Activated naive CD4-positive, alpha-beta T cell (primary cell): ENCODE measurements at places on chromosomes 4 and X.

GRCh38 chr4:61380865-61381264, 180.7 kb downstream of the ADGRL3 start:
- DNase-seq = no peak

DNA sequence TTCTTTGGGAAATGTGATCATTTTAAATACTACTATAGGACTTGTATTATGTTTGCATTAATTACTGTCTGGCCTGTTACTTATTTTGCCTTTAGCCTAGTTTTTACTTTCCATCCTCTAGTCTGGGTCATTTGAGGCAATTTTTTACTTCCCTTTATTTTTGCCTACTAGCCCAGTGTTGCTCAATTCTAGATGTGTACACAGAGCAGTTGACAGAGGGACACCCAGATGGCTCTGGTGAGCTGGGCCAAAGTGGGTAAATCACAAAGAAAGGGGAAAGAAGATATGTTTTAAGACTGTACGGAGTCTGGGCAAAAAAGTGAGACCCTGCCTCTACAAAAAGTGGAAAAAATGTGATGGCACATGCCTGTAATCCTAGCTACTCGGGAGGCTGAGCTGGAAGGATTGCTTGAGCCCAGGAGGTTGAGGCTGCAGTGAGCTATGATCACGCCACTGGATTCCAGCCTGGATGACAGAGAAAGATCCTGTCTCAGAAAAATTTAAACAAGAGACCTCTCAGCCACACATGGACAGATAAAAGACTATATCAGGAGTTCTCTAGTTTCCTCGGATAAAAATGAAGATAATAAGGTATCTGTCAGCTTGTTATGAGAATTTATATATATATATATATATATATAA, 35.7 kb downstream of the APOO start:
- DNase-seq = no peak

- no peak for DNase-seq
These were observed 519.9 kb downstream of the IL15 start for GRCh38 chr4:142156256-142156655.

- no peak for DNase-seq
These were observed 1629.2 kb upstream of the ADGRL3 start for GRCh38 chr4:59570860-59571476.

- DNase-seq = peak; percentile 45
These were observed 54.0 kb downstream of the JADE1 start for GRCh38 chr4:128863312-128864075.

- DNase-seq = no peak
These were observed 37.1 kb downstream of the SMARCAD1 start for GRCh38 chr4:94244829-94245185.

GRCh38 chrX:64093761-64094160, 111.7 kb downstream of the AMER1 start:
- no peak for DNase-seq

DNA sequence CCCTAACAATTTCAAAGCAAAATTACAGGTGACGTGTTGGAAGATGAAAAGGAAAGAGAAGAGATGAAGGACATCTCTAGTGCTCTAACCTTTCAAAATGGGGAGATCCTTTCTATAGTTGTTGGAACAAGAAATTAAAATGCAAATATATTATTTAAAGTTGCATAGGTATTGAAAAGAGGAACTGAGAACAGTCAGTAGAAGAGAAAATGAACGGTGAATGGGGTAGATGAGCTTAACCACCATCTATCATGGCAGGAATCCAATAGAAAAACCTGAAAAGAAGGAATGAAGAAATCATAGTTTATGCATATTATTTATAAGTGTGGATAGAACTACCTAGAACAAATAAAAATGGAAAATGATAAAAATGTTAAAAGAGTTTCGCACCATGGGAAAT, 42.0 kb downstream of the ANXA5 start:
- no peak for DNase-seq

- DNase-seq = no peak
These were observed 28.2 kb downstream of the NELFA start for GRCh38 chr4:1980561-1981041.

DNA sequence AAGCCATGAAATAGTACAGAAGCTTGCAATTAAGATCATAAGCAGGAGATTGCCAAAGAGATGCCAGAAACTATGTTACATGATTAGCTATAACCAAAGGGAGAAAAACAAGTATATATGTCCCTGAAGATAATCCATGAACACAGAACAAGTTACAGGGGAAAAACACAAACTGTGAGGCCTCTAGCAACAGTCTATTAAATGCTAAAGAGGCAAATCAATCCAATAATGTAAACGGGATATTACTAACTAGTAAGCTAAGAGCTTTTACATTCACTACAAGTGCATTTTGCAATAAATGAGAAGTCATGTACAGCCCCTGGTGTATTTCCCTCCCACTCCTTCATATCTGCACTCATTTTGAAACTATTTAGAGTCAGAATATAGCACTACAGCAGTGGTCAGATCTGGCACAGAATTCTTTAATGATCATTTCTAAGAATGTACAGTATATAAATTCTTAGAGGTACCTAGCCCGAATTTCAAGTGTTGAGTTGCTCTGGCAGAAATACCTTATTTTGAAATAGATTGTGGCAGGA, 449.8 kb upstream of the SMIM31 start:
- DNase-seq = no peak

DNA sequence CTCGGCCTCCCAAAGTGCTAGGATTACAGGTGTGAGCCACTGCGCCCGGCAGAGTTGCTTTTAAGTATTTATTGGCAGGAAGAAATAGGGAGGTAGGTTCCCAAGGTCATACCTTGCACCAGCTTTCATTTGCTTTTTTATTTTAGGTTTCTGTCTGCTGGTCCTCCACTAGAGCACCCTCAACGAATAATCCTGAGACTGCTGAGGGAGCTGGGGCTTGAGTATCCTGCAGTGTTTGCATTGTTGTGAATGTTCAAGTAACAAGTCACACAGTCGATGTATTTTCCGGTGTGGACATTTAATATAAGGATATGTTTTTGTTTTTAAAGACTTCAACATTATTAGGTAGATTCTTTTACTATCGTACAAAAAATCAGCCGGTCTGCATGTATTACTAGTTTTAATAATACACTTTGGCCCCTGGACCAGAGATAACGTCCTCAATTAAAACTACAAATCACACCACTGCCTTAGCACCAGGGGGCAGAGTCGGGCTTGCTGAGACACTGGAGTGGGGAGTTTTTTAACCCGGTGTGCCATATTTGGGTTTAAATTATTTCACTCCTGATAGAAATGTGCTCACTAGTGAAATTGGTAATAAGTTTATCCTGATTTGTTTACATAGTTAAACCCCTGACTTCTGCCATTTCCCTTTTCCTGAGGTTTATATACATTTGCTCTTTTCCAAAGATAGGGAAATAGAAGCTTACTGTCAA, 11.6 kb downstream of the SMIM20 start:
- no peak for DNase-seq

DNA sequence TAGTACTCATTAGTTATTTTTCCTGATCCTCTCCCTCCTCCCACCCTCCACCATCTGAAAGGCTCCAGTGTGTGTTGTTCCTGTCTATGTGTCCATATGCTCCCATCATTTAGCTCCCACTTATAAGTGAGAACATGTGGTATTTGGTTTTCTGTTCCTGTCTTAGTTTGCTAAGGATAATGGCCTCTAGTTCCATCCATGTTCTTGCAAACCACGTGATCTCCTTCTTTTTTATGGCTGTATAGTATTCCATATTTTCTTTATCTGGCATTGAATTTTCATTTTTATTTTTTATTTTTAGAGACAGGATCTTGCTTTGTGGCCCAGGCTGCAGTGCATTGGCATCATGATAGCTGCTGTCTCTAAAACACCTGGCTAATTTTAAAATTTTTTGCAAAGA, 11.9 kb upstream of the UBE2K start:
- no peak for DNase-seq
